ENCODE measurements at places on chromosomes 1 and 21. TPM values are rescaled to one million over a fixed set of nuclear protein-coding genes. Genes with fewer than 3 reads are reported as not detected.

GRCh38 chr1:203369666-203370065, 18.7 kb upstream of the FMOD start:
- no peak for DNase-seq

Gene KIF2C
- not detected for total RNA-seq

GRCh38 chr1:185444676-185445075, 127.6 kb upstream of the IVNS1ABP start:
- DNase-seq = no peak

Gene MAP3K7CL
- 4.3 TPM for total RNA-seq

DNA sequence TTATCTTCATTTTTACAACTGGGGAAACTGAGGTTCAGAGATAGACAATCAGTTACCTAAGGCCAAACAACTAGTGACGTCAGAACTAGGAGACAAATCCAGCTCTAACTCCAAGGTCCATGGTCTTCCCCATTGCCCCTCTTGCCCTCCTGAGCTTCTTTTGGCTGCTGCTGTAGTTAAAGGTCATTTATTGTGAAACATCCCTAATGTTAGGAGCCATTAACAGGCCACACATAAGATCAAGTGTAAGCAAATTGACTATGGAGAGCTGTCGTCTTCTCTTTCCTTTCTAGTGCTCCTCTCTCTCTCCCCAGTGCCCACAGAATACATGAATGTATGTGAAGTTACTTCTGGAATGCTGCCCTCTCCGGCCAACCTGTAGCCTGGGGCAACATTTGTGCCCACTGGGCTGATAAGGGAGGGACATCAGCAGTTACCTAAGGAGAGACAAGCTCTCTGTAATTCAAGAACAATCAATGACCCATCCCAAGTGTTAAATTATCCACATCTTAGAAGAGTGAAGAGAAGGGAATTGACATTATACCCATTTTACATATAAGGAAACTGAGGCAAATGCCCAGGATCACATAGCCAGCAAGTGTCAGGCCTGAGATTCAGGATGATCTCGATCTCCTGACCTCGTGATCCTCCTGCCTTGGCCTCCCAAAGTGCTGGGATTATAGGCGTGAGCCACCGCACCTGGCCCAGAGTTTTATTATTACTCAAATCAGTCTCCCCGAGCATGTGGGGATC, 40.1 kb downstream of the PTAFR start:
- DNase-seq = no peak

DNA sequence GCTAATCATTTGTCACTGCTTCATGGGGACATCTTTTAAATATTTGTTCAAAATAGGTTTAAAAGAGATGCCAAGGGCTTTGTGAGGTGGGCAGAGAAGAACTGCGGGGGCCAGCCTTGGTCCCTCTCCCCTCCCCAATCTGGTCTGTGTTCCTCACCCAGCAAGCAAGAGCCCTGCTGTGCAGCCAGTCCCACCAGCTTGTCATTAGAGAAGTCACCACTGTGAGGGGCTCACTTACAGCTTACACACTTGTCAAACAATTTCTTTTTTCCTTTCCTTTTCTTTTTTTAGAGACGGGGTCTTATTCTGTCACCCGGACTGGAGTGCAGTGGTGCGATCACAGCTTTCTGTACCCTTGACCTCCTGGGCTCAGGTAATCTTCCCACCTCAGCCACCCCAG, 10.4 kb upstream of the CDK18 start:
- DNase-seq = no peak

GRCh38 chr1:48309564-48310082, 87.1 kb downstream of the SLC5A9 start:
- DNase-seq = no peak

GRCh38 chr1:201946224-201946908, at the start of gene LMOD1:
TSS of gene LMOD1 (minus strand) at chr1:201946548. CDS start at chr1:201946340, 208 bp downstream.
- peak; percentile 84 for DNase-seq

- no peak for DNase-seq
These were observed 288.5 kb upstream of the NEGR1 start for GRCh38 chr1:72570815-72571214.

DNA sequence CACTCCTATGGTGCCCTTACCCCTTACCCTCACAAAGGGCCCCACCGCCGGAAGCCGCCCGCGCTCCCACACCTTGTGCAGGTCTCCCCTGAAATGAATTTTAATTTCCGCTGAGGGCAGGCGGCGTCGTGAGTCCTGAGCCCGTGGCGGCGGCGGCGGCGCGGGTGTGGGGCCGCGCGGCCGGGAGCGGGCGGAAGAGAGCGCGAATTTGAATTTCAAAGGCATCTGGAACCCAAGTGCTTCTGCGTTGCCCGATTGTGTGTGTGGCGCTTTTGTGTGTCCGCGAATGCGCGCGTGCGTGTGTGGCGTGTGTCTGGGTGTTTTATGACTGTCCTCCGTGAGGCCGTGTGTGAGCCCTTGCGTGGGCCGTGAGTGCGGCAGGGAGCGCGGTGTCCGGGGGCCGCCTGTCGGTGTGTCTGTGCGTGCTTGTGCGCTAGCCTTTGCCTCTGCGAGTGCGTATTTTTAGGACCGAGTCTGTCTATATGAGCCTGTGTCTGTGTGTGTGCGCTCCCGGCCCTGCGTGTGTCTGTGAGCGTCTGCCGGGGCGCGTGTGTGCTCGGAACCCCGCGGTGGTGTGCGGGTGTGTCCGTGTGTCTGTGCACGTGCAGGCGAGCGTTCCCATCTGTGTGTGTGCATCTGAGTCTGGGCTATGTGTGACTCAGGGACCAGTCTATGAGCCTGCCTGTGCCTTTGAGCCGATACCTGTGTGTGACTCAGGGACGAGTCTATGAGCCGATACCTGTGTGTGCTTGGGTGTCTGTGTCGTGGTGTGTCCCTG, 7.9 kb upstream of the ADGRB2 start:
- no peak for DNase-seq

DNA sequence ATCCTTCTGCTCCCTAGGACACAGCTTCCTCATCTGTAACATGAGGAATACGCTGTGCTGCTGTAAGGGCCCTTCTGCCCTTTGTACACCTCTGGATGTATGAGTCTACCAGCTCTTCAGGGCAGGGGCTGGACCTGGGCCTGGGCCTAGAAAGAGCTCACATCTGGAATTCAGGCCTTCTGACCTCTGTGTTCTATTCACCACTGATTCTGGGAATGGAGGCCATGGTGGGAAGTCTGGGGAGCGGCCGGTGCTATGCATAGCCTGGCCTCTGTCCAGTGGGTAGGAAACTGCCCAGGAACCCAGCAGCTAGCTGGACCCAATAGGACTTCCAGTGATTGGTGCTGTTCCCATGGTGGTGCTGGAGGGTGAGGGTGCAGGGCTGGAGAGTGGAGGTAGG, 11.0 kb upstream of the GPR61 start:
- no peak for DNase-seq

Gene RNU1-2
- not detected for total RNA-seq

GRCh38 chr1:33161061-33161681, 20.7 kb downstream of the TRIM62 start:
- DNase-seq = no peak

GRCh38 chr1:75129660-75129982, 4.6 kb upstream of the LHX8 start:
- DNase-seq = no peak

- DNase-seq = no peak
These were observed 59.9 kb upstream of the KCNK1 start for GRCh38 chr1:233554037-233554436.

- no peak for DNase-seq
These were observed 201.0 kb downstream of the PBX1 start for GRCh38 chr1:164759979-164760469.
